ENCODE measurements at places on chromosomes 5 and 9. TPM values are rescaled to one million over a fixed set of nuclear protein-coding genes. Genes with fewer than 3 reads are reported as not detected.

PCDH12 gene
- total RNA-seq = 1.2 TPM

IRX2 gene
- total RNA-seq = 9.6 TPM

FBN2 gene
- 96.6 TPM for total RNA-seq

TMEM250 gene
- 38.2 TPM for total RNA-seq

STPG3 gene
- not detected for total RNA-seq

PCDHA10 gene
- total RNA-seq = under 0.01 TPM

SELENOP gene
- total RNA-seq = 68.3 TPM

DNAI1 gene
- total RNA-seq = 0.20 TPM
